ENCODE measurements at places on chromosomes 11 and 22.

- peak; percentile 67 for DNase-seq
Observed at GRCh38 chr22:20238536-20238900, 29.6 kb downstream of the RTN4R start.

GRCh38 chr11:110761991-110762390 is 49.8 kb upstream of the ARHGAP20 start:
- no peak for DNase-seq

- DNase-seq = no peak
Observed at GRCh38 chr22:17890892-17891291, 116.6 kb upstream of the BID start.

GRCh38 chr11:96116376-96116775 is 192.5 kb upstream of the MTMR2 start:
- no peak for DNase-seq

DNA sequence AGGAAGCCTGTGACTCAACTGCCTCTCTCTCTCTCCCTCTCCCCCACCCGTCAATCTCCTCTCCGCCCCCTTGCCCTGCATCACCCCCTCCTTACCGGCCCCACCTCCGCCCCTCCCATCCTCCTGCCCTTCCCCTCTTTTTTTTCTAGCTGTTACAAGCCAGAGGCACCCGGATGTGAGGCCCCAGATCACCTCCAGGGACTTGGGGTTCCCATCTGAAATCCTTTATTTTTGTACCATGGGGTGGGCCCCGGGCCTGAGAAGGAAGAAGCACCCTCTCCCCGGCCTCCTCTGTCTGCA is 10.8 kb downstream of the KCTD17 start:
- no peak for DNase-seq

DNA sequence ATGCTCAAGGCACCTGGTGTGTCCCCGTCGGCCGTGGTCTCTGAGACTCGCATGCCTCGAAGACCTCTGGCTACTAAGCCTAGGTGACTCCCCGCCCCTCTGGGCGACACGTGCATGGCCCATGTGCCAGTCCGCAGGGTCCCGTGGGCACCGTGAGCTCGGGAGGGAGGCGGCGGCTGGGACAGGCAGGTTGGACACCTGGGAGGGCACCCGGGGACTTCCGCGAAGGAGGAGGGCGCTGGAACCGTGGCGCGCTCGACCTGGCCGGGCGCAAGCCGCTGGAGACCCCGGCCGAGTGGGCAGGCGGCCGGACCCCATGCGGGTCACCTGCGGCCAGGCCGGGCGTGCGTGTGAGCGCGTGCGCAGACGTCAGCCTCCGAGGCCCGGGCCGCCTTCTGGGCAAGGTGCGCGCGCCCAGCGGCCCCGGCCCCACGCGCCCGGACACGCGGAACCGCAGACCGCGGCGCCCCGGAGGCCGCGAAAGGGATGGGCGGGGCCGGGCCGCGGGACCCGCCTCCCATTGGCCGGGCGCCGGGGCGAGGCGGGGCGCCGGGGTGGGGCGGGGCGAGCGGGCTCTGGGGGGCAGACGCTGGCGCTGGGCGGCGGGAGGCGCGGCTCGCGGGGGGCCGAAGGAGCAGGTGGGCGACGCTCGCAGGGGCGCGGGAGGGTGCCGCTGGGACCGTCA is 579 bp upstream of the RASD2 start:
- DNase-seq = peak; percentile 64

DNA sequence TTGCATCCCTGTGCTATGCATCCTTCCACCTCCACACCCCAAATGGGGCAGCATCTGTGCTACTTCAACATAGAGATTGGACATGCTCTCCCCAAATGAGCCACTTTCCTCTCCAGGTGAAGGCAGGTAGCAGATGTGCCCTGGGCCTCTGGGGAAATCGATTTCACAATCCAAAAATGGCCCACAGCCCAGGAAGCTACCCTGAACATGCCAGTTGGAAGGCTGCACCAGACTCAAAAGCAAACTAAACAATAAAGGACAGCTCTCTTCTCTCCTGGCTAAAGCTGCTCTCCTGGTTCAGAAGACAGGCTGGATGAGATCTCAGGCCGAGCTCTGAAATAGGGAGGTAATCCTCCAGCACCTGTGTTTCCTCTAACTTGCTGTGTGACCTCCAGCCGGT is 19.7 kb downstream of the ISX start:
- DNase-seq = no peak

- no peak for DNase-seq
Observed at GRCh38 chr22:42743501-42743991, 22.9 kb upstream of the A4GALT start.

- DNase-seq = no peak
Observed at GRCh38 chr11:105489446-105489845, 120.4 kb upstream of the GRIA4 start.

- no peak for DNase-seq
Observed at GRCh38 chr11:45737056-45737455, 67.9 kb upstream of the SLC35C1 start.

DNA sequence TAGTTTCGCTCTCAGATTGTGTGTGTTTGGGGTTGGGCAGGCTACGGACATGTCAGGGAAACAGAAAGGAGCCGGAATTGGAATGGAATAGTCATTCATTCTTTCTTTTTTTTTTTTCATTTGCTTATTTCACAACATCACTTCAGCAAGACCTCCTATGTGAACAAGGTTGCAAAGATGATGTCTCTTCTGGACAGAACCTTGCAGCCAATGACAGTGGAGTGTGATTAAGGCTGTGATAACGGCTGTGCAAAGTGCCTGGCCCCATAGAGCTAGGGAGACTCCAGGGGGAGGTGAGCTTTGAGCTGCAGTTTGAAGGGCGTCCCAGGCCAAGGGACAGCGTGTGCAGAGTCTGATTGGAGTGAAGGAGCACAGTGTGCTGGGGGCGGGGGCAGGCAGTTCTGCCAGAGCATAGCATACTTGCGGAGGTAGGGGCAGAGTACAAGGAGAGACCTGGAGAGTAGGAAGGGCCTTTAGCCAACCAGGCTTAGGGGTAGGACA is 3.4 kb downstream of the TIGD3 start:
- DNase-seq = no peak

DNA sequence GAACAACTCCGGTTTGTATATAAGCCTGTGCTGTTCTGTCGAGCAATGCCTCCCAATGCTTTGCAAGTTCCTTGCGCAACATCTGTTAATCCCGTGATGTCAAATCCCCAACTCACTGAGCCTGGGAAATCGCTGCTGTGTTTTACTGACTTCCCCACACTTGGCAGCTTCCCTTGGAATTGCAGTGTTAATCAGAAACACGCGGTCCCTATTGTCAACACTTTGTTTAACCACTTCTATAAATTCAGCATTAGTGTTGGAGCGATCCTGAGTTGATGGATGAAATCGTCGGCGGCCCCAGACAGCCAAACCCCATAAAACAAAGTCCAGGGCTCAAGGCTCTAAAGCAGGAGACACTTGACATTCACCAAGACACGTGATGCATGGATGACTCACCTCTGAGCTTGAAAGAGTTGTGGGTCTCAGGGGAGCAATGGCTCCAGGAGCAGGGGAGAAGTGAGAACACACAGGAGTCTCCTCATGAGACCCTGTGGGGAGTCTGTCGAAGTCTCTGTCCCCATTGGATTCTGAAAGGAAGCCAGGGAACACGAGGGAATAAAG is 555.3 kb downstream of the MIAT start:
- DNase-seq = no peak

GRCh38 chr11:9752091-9752490 is 88.2 kb downstream of the SWAP70 start:
- no peak for DNase-seq

GRCh38 chr22:33896575-33897447 is 23.5 kb downstream of the LARGE1 start:
- no peak for DNase-seq

GRCh38 chr11:46553814-46554212 is 40.0 kb downstream of the AMBRA1 start:
- DNase-seq = no peak

DNA sequence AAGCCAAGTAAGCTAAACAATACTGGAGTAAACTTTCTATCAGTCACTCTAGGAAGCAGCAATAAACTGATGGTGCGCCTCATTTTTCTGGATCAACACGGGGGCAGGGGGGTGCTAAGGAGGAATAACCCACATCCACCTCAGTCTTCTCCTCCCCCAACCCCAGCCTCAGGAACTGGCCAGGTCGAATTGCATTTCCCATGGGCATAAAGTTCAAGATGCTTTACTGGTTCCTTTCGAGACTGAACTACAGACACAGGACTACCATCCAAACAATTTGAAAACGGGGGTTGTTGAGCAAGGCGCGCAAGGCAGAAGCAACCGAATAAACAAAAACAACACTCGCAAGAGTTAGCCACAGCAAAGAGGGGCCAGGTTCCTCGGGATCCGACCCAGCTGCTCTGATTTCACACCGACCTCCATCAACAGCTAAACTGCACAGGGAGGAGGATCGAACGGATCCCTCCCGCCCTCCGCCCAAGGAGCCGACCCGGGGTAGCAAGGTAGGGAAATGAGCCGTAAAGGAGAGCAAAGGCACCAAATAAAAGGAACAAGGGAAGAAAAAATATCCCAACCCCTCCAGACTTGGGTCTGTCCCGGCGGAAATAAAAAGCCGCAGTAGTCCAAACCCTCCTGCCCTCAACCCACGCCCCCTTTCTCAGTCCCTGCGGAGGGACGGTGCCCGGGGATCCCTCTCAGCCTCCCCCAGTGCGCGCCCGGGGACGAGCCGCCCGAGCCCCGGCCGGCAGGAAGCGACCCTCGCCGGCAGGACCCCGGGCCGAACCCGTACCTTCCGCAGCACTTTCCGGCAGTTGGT is 801 bp downstream of the SESN3 start:
- no peak for DNase-seq

DNA sequence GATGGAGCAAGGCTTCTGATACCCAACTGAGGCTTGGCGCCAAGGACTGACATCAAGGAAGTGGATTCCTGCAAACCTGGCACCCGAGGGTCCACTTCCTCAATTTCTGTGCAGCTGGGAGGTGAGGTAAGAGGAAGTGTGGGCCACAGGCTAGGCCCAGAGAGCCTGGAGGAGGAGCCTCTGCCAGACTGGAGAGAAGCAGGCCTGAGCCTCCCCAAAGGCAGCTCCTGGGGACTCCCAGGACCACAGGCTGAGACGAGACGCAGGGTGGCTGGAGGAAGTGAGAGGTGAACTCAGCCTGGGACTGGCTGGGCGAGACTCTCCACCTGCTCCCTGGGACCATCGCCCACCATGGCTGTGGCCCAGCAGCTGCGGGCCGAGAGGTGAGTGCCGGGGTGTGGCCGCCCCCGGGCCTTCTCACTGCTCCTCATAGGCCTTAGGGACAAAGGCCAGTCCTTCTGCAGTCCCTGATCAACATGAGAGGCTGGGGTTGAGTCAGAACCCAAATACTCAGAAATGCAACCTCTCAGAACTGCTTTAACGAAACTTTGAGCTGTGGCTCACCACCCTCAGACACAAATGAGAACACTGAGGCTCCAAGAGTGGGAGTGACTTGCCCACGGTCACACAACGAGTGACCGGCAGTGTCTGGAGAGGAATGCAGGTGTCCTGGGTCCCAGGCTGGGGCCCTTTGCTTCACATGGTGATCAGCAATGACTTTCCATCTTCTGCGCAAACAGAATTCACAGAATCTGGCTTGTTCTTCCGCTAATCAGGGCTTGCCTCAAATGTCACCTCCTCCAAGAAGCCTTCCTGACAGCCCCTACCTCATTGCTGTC is at the start of gene NCF4:
NCF4 (plus strand) TSS at position 186 of the 839 bp plus-strand sequence; CDS start at position 352, 166 bp downstream.
- peak; percentile 85 for DNase-seq

GRCh38 chr11:126194121-126194543 is 17.3 kb downstream of the RPUSD4 start:
- DNase-seq = no peak

GRCh38 chr11:65539744-65540289 is 14.9 kb downstream of the SCYL1 start:
- no peak for DNase-seq

- DNase-seq = no peak
Observed at GRCh38 chr11:79092791-79093353, 348.0 kb downstream of the TENM4 start.

GRCh38 chr11:47179655-47179991 is 2.9 kb upstream of the ARFGAP2 start:
- peak; percentile 40 for DNase-seq

GRCh38 chr11:40338739-40339138 is 1120.7 kb downstream of the LRRC4C start:
- DNase-seq = no peak

- no peak for DNase-seq
Observed at GRCh38 chr11:75028724-75029123, 40.0 kb downstream of the NEU3 start.

DNA sequence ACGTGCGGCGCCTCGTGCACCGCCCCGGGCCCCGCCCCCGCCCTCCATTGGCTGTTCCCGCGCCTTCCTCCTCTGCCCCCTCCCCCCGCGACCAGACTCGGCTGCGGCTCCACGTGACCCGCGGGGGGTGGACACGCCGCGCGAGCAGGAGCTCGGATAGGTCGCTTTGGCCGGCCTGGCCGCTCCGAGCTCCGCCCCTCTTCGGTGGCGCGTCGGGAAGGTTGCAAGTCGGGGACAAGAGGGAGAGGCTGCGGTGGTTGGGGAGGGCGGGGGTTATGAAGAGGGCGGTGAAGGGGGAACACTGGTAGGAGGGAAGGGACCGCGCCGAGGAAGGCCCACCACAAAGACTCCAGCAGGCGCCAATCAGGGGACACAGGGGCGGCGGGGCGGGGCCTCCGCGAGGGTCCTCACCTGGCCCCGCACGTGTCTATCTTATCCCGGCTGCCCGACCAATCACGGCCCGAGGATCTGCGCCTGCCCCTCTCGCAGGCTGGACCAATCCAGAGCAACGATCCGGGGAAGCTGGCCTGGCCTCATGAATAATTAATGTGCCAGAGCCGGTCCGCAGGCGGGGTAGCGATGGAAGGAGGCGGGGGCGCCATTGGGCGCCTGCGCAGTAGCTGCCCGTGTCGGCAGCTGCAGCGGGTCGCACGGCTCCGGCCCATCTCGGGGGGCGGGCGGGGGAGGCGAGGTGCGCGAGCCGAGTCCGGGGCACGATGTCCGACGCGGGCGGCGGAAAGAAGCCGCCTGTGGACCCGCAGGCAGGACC is at the start of gene TEF:
TEF (plus strand) TSS at position 614 of the 769 bp plus-strand sequence; CDS start at position 717, 103 bp downstream.
- DNase-seq = peak; percentile 99

DNA sequence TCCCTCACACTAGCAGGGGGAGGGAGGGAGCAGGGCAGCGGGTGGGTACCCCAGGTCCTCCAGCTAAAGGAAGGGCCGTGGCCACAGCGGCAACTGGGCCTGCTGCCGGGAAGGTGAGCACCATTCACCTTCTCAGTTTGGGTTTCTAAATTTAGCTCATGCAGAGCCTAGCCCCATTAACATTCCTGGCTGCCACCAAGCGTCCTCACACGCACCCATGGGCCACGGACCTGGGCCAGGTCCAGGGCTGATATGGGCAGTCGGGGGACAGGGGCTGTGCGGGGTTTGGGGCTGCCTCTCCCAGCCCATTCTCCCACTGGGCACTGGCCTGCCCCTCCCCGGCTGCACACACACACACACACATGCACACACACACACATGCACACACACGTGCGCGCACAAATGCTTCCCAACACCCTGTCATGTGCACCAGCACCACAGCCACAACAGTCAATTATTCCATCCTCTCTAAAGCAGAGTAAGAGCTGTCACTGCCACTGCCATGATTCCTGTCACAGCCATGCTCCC is 28.7 kb downstream of the SYT7 start:
- DNase-seq = no peak

Measured in CD4-positive, alpha-beta T cell treated with Interleukin-15 for 1 hour (primary cell).